GF-D8 (cell line): ENCODE measurements at places on chromosomes 7 and 10.

- no peak for DNase-seq
These were observed 576.9 kb downstream of the GLRX3 start for GRCh38 chr10:130713135-130713534.

GRCh38 chr7:44180631-44181030, 8.6 kb downstream of the GCK start:
- DNase-seq = no peak

- no peak for DNase-seq
These were observed 22.4 kb upstream of the SMC3 start for GRCh38 chr10:110544958-110545537.

GRCh38 chr10:78805176-78805575, 263.6 kb upstream of the ZMIZ1 start:
- DNase-seq = no peak

DNA sequence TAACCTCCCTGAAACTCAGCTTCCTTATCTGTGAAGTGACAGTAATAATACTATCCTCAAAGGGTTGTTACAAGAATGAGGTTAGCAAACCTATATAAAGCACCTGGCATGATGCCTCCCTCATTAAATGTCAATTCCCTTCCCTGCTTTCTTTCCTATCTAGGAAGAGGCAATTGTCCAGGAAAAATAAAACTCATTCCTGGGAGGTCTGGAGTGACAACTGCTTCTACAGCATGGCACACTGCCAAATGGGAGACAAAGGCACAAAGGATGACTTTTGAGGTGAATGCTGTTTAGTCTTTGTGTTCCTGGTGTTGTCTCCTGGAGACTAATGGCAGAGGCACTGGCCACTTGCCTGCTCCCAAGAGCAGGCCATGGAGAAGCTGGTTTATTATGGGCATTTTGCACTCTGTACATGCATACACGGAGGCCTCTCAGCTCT, 32.2 kb upstream of the PDE1C start:
- no peak for DNase-seq

DNA sequence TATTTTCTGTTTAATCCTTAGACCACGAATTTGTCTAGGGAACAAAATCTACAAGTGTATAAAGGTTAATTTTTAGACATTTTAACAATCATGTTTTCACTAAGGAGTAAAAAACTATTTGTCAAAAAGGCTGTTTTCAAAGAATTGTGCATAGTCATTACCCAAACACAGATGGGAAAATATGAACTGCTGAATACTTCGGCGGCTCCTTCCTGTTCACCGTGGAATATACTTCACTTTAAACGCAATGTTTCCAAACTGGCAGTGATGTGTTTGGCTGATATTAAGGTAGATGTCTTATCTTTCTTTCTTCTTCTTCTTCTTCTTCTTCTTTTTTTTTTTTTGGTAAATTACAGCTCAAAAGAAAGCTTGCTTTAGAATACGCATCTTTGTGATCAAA, 41.4 kb downstream of the JCAD start:
- DNase-seq = no peak

DNA sequence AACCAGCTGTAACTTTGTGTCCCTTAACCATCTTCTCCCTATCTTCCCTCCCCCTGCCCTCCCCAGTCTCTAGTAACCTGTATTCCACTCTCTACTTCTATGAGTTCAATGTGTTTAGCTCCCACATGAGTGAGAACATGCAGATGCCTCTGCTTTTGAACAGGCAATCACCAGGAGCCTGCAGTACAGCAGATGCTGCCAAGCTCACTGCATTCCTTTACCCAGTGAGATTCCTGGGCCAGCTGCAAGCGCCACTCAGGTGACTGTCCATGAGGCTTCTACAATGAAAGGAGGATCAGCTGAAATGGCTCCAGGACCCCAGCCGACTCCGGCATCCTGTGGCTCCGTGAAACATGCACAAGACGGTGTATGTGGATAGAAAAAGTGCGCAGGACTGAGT, 15.7 kb downstream of the GRID1 start:
- no peak for DNase-seq

DNA sequence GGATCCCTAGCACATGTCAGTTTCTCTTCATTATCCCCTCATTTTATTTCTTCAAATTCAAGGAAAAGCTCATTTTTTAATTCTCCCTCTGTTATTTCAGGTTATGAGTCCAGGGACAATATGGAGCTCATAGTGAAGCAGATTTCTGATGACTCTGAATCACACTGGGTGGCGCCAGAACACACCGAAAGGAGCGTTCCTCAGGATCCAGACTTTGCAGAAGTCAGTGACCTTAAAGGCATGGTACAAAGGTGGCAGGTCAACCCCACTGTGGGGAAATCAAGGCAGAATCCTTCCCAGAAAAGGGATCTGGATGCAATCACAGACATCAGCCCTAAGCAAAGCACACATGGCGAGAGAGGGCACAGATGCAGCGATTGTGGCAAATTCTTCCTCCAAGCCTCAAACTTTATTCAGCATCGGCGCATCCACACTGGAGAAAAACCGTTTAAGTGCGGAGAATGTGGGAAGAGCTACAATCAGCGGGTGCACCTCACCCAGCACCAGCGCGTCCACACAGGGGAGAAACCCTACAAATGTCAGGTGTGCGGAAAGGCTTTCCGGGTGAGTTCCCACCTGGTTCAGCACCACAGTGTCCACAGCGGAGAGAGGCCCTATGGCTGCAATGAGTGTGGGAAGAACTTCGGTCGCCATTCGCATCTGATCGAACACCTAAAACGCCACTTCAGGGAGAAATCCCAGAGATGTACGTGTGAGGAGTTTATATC, 21.4 kb downstream of the ZKSCAN5 start:
- DNase-seq = no peak

DNA sequence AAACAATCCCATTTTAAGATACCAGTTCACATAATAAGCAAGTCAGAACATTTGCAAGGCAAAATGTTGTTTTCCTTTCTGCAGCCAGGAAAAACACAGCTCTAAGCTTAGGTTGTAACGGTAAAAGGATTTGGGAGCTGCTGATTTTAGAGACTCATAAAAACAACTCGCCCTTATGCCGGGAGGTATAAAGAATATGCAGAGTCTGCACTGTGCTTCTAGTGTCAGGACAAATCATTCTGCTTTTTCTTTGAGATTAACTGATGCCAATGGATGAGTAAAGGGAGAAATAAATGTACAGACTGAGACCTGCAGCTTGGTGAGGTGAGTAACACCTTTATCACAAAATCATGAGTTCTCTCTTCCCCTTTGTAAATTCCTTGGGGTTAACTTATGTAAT, 2.0 kb upstream of the SFR1 start:
- no peak for DNase-seq

GRCh38 chr7:80611779-80612178, 26.7 kb upstream of the CD36 start:
- no peak for DNase-seq

GRCh38 chr7:920351-921070, 34.0 kb downstream of the ADAP1 start:
- DNase-seq = no peak

DNA sequence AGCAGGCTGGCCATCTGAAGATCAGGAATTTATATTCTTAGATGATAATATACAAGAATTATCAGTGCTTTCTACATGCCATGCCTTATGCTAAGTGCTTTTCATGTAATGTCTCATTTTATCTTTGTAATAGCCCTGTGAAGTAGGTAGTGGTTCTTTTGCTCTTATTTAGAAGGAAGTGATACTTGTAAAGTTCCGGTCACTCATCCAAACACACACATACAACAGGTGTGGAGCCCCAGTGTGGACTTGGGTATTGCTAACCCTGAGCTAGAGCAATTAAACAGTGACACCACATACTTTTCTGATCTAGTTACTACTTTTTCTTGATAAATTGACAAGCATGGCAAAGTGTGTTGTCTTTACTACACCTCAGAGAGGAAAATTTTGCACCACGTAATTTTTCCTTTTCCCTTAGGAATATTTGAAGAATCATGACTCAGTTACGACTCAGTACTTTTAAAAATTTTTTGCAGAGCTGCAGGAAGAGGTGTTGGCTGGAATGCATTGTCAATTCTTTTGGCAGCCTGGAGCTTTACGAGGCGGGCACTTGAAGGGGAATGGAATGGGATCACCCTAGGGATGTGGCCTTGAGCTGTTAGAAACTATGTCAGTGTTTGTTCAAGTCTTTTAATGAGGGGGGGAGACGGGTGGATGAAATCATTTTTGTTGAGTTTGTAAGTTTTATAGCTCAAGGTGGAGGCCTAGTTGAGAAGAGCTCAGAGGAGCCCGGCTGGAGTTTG, 212.5 kb upstream of the CELF2 start:
- DNase-seq = no peak

DNA sequence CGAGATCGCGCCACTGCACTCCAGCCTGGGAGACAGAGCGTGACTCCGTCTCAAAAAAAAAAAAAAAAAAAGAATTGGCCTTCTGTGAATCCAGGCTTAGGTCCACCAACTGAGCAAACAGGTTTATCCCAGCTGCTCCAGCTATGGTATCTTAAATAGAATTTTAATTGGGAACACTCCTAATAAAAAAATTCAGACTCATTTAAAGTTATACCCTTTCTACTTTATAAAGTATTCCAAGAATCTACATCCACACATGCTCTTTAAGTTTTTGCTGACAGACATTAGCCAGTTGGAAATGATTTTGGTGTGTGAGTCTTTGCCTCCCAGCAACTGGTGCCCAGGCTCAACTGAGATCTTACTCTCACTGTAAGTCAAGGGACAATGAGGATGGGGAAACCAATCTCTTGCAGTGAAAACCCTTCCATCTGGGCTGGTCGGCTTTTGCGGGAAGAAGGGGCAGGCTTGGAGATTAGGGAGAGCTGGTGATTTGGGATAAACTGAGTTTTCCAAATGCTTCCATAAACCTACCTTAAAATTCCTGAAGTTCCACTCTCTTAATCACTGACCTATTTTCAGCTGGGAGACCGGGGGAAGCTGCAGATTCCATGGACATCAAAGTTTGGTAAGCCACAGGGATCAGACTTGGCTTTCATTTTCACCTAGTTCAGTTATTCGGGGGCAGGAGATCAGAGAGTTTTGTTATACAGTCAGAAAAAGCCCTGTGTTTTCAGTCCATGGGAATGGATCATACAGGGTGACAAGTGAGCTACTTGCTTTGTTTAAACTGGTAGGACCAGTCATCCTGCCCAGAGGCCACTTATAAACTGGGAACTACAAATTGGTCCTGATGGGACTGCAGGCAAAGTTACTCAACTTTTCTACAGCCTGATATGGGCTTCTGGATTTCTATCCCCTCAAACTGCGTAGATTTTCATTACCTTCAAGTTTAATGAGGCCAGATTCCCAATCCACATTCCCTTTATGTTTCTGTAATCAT, 89.3 kb upstream of the ZNF746 start:
- no peak for DNase-seq

DNA sequence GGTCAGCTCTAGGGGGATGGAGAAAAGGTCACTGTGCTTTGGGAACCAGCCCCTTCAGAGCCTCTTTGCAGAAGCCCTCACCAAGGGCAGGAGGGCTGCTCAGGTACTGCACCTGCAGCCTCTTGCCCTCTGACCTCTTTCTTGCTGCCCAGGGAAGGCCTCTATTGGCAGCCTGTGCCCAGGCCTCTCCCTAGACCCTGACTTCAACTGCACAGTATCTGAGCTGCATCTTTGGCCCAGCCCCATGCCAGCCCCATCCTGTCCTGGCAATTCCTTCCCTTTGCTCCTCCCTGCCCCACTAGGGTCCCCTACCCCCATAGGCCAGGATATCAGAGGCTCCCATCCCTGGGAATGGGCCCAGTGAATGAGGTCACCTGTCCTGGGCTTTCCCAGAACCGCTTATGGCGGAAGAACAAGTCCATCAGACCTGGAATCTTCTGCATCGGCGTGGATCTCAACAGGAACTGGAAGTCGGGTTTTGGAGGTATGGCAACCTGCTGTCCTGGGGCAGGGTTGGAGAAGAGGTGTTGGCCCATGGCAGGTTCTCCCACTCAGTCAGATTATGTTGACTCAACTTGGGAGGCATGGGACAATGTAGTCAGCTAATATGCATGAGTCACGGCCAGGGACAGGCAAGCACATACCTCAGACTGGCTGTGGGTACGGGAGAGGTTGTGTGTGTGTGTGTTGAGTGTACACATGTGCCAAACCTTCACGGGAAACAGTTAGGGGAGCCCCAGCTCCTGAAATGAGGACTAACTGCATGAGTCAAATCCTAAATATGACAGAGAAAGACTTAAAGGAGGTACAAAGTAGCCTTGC, 17.1 kb upstream of the CPA1 start:
- DNase-seq = no peak

DNA sequence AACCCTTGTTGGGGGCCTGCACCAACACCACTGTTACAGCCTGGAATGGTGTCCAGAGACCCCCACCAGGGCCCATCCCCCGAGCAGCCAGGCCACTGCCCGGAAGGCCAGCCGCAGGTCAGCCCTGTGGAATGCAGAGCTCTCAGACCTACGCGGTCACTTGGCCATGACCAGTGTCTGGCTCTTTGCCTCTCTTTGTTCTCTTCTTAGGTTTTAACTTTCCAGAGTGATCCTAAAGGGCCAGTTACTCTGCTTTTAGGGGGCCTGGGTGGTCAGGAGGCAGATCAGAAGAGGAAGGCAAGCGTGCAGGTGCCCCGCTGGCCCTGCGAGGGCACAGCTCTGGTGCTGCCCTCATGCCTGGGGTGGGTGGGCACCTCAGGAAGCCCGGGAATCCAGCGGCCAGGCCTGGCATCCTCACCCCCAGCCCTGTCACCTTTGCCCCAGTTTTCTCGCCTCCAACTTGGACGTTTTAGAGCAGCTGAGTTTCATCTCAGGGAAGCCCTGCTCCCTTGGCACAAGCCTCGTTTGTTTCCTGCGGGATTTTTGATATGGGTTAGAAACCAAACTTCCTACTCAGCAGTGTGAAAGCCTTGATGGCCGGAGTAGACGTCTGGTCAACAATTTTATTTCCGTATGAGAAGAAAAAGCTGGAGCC, 62.5 kb upstream of the CHST15 start:
- DNase-seq = no peak

DNA sequence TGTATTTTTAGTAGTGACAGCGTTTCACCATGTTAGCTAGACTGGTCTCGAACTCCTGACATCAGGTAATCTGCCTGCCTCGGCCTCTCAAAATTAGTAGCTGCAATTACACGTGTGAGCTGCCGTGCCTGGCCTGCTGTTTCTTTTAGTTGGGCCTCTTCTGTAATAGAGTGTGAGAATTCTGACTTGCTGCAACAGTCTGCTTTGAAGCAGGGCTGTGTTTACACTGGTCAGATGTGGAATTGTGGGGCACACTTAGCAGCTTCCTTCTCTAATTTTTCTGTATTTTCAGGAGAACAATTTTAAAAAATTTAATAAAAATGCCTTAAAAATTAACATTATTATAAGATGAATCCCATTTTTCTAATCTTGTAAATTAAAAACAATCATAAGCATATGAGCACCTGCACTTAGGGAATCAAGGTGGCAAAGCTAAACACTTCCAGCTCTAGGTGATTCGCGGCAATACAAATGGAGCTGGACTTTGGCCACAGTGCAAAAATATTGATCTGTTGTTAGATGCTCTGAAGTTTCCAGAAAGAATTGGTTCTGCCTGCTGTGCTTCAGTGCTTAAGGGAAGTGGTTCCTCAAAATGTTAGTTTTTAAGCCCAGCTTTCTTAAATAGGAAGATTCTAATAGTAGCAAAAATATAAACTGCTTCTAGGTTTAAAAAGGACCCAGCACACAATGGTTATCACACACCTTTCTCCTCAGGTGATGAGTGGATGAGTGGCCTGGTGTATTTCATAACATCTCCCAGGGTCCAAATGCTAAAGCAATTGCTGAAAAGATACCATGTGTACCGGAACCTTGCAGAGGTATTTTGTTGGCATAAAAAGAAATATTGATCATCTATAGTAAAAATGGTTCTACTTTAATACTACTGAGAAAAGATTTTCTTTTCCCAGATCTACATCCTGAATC, 63.5 kb upstream of the ATRNL1 start:
- DNase-seq = no peak
